ENCODE measurements at places on chromosomes 1 and 21.

DNA sequence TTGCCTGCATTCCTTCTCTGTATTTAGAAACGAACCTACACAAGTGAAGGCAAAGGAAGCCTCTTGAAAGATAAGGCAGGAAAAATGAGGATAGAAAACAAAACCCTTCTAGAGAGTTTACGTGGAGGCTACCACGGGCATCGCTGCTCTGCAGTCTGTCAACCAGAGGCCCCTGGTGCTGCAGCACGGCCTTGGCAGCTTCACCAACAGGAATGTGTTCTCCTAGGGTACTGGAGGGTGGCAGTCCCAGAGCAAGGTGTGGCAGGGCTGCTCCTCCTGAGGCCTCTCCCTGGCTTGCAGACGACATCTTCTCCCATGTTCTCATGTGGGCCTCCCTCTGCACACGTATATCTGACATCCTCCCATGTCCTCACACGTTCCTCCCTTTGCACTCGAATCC is 57.6 kb upstream of the SAMD11 start:
- DNase-seq, result no peak

DNA sequence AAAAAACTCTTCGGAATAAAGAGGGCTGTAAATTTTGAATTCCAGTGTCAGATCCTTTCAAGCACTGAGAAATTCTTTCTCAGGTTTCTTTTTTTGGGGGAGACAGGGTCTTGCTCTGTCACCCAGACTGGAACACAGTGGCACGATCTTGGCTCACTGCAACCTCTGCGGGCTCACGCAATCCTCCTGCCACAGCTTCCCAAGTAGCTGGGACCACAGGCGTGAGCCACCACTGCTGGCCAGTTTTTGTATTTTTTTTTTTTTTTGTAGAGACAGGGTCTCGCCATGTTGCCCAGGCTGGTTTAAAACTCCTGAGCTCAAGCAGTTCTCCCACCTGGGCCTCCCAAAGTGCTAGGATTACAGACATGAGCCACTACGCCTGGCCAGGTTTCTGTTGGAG is 34.8 kb upstream of the EPHA8 start:
- no peak for DNase-seq

DNA sequence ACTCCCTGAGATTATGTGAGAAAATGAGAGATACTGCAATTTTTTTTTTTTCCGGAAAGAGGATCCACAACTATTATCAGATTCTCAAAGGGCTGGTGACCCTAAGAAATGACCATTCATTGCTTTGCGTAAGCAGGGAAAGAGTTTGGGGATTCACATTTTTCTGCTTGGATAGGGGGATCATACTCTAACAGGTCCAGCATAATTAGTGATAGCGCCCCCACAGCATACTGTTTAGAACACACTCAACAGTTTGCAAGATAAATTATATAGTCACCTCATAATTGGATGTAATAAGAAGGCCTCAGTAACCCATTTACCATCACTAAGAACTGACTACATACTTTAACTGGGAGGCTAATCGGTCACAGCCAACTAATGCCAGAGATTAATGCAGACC is 1.9 kb downstream of the CCT3 start:
- no peak for DNase-seq

DNA sequence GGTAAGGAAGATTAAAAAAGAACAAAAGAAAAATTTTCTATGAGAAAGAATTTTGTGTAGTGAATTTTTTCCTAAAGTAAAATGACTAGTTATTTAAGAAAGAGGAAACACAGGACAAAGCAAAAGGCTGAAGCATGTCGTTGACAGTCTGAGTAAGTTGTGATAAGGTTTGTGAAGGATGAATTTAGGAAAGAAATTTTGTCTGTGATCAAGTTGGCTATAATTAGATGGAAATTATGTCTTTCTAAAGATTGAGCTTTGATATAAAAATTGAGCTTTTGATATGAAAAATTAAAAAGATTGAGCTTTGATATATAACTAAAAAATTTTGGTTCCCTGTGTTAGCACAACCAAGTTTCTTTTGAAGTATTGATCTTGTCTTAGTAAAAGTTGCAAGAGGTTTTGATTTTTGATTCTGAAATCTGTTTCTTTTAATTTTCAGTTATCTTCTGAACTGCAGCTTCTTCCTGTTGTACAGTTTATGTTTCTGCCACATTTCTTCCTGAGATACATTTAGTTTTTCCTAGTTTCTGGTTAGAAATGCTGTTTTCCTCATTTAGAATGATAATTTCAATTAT is 101.7 kb upstream of the KIAA0040 start:
- no peak for DNase-seq

GRCh38 chr1:183622013-183622412 is 13.6 kb downstream of the ARPC5 start:
- DNase-seq, result no peak

DNA sequence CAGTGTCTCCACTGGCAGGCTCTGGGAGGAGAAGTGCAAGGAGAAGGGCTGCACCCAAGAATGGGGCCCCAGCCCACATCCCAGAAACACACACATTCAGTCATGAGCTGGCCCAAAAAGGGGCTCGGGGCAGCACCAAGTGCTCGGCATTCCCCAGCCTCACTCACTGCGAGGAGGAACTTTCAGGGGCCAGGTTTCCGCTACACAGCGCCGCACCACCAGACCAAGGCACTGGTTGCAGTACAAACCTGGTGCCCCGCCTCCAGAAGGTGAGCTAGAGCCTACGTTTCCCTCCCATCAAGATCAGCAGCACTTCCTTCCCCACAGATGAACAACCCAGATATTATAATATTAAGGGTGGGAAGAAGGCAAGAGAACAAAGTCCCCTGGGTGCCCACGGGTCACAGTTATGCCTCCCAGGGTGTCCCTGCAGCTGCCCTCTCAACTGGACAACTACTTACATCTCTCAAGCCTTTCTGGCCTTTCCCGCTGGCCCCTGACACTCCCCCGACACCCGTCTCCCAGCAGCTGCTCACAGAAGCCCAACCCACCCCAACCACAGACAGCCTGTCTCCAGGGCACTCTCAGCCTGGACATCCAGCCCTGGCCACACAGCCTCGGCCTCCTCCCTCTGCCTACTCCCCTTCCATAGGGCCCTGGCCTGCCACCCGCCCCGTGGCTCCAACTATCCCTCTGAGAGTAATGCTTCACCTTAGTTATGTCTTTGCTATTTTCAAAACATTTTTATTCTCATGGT is 3.8 kb downstream of the PBXIP1 start:
- no peak for DNase-seq

DNA sequence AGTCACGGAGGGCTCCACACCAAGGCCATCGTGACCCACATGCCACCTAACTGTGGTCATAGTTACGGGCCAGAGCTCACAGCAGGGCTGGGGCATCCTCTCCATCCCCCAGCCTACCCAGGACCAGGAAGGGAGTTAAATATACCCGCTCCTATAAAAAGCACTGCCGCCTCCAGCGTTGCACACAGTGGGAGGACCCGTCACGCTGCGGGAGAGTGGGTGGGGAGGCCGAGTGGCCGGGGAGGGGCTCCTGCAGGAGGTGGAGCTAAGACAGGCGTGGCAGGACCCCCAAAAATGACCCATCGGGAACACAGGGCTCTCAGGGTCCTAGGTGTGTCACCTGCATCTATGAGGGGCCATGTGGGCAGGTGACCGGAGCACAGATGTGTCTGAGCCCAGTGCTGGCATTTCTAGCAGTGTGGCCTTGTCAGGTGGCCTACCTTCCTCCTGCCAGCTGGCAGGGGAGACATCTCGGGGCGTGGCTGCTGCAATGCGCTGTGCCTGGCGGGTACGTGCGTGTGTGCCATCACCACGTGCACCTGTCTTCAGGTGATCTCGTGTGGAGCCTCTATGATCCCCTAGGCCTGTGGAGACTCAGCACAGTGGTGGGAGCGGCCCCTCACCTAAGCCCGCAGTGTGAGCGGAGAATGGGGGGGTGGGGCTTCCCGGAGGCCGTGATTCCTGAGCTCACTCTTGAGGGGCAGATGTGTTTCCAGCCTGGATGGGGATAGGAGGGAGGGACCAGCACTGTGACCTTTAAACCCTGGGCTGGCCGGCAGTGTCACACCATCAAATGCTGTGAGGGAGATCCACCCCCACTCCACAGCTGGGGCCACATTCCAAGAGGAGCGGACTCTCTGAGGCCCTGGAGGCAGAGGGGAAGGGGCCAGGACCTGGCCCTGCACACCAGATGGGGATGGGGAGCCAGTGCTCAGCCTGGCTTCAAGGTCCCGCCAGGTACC is 17.7 kb downstream of the AGRN start:
- DNase-seq, result no peak

DNA sequence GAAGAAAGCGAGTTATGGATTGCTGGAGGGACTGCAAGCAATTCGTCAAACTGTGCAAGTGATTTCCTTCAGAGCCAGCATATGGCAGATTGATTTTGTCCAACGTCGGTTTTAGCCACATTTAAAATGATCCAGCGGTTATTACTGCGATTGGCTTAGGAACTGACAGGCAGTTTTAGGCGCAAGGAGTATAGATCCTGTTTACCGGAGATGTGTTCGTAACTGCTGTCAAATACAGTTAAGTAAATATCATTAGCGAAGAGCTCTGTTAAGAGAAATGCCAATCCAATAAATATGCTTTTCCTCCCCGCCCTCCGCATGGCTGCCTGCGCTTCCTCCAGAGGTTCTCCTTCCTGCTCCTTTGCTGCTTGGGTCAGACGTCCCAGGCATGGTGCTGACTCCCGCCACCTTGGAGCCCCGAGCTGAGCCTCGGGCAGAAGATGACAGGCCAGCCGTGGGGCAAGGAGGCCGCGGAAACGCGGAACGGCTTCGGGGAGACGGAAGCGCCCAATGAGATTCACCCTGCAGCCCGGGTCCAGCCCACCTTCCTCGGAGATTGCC is 9.4 kb upstream of the BARHL2 start:
- DNase-seq, result no peak

DNA sequence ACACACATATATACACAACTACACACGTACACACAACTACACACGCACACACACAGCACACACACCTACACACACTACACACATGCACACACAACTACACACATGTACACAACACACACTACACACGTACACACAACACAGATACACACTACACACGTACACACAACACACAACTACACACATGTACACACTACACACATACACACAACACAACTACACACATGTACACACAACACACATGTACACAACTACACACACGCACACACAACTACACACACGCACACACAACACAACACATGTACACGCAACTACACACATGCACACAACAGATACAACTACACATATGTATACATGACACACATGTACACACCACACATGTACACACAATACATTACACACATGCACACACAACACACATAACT is 318.1 kb downstream of the CAMTA1 start:
- no peak for DNase-seq

- no peak for DNase-seq
Measured at GRCh38 chr1:57019236-57019839, 53.5 kb upstream of the C8B start.
